ENCODE measurements at places on chromosomes 6 and 20. TPM values are rescaled to one million over a fixed set of nuclear protein-coding genes. Genes with fewer than 3 reads are reported as not detected.

Gene CBFA2T2
- total RNA-seq = 2.9 TPM

Gene PLA2G7
- total RNA-seq = not detected

Gene ZNF831
- total RNA-seq = not detected

Gene TRIM31
- 0.03 TPM for total RNA-seq

Gene ZC2HC1B
- not detected for total RNA-seq

Gene TBXT
- total RNA-seq = not detected

Gene DNMT3B
- 3.9 TPM for total RNA-seq

Measured in HT1080 (cell line).